ENCODE measurements at places on chromosomes 5 and 9.

DNA sequence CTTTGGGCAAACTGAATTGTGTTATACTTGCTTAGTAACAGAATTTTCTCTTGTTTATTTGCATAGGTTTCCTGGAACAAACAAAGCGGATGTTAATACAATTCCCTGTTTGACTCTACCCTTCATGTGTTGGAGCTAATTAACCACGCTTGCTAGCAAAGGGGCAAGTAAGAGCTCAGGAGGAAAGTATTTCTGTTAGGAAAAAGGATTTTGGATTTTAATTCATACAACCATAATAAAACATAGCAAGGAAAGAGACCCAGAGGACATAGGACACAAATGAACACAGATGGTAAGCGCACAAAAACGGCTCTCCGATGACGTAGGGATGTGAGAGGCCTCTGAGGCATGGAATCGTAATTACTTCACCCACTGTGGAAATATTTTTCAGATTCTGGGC, 5.1 kb upstream of the DCAF12 start:
- no peak for DNase-seq

- DNase-seq: peak; percentile 29
These were observed 1.6 kb downstream of the ANXA2R start for GRCh38 chr5:43038496-43038989.

- no peak for DNase-seq
These were observed 151.1 kb upstream of the SMIM23 start for GRCh38 chr5:171634511-171634910.

DNA sequence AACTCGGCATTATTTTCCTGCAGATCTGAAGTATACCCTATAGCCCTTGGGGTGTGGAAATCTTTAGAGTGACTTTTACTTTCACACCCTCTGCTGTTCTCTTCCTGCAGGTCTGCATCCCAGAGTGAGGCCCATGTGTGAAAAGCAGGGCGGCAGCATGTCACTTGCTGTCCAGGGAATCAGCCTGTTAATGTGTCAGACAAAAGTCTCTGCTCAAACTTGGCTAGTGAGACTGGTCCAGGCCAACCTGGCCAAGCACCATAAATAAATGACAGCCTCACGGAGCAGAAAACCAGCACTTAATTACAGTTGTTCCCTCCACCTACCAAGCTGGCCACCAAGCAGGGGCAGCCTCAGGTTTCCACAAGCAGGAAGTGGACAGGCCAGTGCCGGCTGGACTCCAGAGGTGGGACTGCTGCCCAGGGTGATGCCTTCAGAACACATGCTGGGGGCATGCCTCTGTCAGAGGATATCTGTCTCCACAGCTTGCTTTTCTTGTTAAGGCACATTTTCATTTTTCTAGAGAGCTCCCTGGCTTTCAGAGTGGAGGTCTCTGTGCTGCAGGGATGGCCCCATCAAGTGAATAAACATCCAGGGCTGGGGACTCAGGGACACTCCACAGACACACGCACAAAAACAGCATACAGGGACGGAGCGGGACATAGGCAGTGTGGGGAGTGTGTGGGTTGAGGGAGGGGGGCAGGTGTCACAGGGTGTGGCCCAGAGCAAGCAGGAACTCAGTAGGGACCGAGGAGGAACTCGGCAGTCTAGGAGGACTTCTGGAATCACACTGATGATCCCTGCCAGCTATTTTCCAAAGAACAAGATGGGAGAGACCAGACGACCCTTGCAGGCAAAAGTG, 243.8 kb upstream of the IRX1 start:
- DNase-seq: no peak

DNA sequence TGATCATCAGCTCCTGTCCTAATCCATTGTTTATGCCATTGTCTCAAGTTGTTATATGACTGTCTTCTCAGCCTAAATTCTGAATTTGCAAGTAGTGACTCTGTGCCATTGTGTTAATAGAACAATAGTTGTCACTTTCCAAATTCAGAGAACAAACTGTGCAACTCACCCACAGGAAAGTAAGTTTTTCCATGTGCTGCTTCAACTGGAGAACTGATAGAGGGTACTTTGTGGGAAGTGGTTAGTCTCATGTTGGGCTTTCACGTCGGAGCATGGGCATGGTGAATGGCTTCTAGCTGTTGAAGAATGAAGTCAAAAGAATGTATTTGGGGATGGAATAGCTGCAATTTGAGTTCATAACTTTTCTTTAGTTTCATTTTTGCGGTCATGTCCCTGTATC, 146.0 kb downstream of the CD180 start:
- DNase-seq: no peak

DNA sequence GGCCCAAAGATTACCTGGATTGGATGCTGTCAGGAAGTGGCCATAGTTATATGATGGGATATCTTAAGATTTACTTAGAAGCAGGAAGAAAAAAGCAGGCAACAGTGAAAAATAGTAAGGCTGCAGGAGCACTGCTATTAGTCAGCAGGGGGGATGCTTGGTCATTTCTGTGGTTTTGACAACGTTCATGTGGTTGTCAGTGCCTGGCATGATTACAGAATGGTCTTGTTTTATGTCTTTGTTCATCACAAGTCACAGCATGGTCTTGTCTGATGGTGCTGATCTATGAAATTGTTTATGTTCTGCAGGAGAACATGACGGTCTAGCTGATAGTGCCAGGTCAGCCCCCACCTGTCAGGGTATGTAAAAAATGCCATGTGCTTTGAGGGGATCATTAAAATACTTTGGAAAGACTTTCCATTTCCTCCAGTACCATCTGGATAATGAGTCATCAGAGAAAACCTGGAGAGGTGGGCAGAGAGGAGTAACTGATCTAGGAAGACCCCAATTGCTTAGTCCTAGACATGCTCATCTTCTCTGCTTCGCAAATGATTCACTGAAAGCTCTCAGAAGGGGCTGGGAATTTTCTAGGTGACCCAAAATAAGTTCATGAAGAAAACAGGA, 48.5 kb downstream of the PLGRKT start:
- DNase-seq: no peak

DNA sequence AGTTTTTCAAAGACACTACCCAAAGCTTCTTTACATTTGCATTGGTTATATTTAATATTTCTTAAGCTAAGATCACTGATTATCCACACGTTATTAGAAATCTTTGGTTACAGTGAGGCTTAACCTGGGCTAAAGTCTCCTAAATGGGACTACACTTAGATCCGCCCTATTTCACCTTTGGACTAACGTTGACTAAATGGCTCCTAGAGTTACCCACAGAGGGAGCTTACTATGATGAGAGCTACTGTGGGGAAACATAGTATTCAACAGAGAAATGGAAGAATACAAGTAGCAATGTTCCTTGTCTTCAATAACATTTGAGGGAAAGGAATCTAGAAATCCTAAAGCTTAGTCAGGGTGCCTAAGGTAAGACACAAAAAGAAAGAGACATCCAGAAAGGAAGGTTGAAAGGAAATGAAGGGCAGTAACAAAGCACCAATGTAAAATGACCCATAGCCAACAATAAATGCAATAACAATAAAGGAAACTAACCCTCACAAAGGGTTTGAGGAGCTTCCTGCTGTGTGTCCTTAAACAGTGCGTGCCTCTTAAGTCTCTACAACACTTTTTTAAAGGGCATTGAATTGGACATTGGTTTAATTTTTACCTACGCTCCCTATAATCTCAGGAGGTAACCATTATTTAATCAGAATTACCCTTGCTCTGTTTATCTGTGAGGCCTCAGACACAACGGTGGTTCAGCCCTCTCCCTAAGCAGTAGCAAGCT, 217.1 kb downstream of the PJA2 start:
- no peak for DNase-seq

DNA sequence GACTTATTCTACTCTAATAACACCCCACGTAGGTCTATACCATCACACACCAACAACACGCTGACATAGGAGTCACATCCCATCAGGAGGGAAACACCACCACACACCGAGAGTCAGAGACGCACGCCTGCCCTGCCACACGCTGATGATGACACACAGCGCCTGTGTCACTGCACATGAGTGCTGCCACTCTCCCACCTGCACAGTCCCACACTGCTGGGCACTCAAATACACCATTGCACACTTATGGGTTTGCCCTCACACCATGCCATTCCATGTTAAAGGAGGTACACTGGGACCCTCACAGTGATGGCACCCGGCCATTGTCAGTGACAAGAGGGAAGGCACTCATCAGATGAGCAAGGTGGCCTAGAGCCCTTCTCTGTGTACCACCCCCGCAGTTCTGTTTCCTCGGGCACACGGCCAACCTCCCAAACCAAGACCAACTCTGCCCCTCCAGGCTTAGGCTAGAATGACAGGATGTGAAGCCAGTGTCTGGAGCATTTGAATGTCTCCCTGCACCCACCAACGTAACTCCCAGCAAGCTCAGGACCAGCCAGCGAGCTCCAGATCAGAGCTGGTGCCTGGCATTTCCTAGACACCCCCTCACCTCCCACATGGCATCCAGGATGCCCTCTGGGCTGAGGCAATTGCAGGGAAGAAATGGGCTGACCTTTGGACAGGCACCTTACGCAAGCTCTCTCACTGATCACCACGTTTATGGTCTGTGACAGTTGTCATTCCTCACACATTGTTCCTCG, 3.6 kb upstream of the CPLX2 start:
- DNase-seq: no peak

GRCh38 chr5:130386155-130386554, 481.9 kb downstream of the CHSY3 start:
- no peak for DNase-seq

DNA sequence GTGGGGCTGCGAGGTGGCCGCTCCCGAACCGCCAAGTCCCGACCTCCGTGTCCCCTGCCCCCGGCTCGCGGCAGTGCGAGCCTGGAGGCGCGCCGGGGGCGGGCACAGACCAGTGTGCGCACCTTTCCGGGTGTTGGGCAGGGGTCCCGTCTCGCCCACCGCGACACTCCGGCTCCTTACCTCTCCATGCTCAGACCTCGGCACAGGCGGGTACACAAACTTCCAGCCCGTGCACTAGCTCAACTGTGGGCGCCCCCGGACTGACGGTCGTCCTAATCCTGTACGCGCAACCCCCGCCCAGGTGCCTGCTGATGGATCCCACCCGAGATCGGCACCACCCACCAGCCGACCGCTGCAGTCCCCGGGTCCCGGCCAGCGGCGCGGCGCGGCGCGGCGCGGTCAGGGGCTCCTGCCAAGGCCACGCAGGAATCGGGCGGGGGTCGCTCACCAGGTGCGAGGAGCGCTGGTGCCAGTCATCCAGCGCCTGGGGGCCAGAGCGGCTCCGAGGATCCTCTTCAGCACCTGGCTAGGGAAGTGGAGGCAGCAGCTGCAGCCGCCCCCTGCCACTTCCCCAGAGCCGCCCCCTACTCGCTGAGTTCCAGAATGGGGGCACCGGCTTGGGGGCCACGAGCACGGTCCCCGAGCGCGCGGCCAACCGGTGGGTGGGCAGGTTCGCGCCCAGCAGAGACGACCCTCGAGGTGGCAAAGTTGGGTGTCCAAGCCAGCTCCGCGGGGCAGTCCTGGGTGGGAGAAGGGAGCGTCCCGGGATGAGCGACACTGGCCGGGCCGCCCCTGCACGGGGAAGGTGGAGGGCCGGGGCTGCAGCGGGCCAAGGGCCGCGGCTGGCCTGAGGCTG, 511 bp downstream of the SEMA5A start:
- peak; percentile 28 for DNase-seq

GRCh38 chr9:121317737-121318630, 50.0 kb downstream of the GSN start:
- no peak for DNase-seq

DNA sequence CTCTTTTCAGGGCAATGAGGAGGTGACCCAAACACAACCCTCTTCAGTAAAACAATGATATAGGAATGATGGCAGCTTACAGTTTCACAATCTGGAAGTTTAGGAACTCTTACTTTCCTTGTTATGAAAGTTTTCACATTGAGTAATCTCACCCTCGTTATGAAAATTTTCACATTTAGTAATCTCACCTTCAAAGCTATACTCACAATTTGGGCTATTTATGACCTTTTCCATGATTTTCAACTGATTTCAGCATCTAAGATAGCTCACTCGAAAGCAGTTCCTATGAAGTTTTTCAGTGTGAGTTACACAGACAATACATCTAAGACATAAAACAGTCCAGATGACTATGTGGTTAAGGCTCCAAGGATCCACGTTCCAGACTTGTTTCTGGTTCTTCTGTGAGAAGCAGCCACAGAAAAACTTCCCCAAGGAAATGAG, 57.1 kb downstream of the FOXD1 start:
- no peak for DNase-seq

DNA sequence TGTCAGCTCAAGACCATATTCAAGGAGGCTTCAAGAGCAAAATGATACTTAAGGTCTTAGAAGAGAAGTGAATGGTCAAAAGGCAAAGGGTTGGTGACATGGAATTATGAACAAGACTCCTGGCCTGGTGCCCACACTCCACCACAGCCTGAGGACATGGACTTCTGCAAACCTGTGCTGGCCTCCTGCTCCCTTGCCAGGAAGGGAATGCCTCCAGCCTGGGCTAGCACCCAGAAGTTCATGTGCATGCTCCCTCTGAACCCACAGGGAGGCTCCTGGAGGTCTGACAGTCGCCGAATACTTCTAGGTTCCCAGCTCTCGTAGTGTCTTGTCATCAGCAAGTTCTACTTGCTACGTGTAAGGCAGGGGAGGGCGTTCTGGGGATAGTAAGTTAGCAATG, 156.7 kb downstream of the FSTL4 start:
- no peak for DNase-seq

- peak; percentile 34 for DNase-seq
These were observed 587 bp downstream of the MIER3 start for GRCh38 chr5:56951126-56951945.

DNA sequence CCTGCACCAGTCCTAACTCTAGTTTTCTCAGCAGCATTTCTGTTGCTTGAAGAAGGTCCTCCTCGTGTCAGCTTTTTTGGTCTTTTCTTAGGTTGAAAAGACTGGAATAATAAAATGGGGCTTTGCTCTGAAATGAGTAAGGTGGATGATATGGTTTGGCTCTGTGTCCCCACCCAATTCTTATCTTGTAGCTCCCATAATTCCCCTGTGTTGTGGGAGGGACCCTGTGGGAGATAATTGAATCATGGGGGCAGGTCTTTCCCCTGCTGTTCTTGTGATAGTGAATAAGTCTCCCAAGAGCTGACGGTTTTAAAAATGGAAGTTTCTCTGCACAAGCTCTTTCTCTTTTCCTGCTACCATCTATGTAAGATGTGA, 53.6 kb downstream of the LIX1 start:
- DNase-seq: no peak

GRCh38 chr9:76198336-76198735, 195.9 kb downstream of the RFK start:
- DNase-seq: peak; percentile 41

- no peak for DNase-seq
These were observed 8.3 kb downstream of the TLE4 start for GRCh38 chr9:79580055-79580454.

DNA sequence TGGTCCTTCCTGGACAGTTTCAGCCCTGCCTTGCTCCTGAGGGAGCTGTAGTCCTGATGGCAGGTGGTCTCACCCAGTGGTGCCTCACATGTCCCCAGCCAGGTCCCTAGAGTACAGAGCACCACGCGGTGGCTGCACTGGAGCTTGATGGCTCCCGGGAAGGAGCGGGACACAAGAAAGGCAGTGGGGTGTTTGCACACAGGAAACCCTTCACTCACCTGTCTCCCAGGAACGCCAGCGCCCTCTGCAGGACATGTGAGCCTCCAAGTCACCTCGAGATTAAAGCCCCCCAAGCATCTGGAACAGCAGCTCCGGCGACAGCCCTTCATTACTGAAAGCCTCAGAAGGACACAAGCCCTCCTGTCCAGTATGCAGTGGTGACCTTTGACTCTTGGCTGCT, 19.9 kb upstream of the TMEM250 start:
- DNase-seq: no peak
